Thymus (tissue), 14 donors: ENCODE measurements at places on chromosomes 5 and 9.

GRCh38 chr5:131532031-131532640 lies 102.9 kb downstream of the RAPGEF6 start:
- no peak for DNase-seq

DNA sequence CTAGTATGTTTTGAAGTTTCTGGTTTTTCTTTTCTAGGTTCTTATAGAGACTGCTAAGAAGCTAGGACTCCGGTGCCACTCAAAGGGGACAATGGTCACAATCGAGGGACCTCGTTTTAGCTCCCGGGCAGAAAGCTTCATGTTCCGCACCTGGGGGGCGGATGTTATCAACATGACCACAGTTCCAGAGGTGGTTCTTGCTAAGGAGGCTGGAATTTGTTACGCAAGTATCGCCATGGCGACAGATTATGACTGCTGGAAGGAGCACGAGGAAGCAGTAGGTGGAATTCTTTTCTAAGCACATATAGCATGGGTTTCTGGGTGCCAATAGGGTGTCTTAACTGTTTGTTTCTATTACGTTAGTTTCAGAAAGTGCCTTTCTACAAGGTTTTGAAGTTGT lies 52.2 kb downstream of the MTAP start:
- no peak for DNase-seq

DNA sequence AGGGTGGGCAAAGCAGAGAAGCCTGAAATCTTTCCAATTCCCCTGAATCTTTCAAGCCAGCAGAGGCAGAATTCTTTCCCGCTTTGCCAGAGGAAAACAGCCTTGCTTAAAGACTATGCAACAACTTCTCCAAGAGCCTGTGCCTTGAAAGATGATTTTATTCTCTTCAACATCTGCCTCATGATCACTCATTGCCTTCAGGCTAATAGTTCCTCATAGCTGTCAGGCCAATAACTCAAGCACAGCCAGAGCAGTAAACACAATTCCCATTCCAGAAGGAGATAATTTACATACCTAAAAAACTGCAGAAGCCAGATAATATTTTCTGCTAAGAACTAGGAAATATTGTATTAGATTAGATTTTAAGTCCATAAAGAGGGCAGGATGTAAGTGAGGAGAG lies 92.3 kb upstream of the PUM3 start:
- DNase-seq, result no peak

DNA sequence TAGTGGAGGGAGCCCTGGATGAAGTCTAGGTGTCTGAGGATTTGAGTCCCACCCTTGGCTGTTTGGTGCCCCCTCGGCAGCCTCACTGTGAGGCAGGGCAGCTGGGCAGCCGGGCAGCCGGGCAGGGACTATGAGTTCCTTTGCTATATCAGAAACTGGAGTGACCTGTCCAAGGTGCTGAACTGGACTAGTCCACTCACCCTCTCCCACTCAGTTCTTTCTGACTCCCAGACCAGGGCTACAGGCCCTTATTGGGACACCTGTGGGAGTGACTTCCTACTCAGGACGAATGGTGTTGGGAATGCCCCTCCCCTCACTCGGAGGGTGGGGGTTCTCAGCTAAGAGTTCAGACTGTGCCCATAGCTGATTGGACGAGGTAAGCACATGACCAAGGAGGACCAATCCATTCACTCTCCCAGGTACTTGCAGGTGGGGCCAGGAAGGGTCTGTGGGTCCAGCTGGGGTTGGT lies 34.1 kb upstream of the RAPGEF1 start:
- peak; percentile 51 for DNase-seq

GRCh38 chr5:78507531-78507930 lies 141.0 kb downstream of the LHFPL2 start:
- DNase-seq, result no peak

- no peak for DNase-seq
Measured at GRCh38 chr9:20692554-20692953, 8.5 kb downstream of the FOCAD start.

DNA sequence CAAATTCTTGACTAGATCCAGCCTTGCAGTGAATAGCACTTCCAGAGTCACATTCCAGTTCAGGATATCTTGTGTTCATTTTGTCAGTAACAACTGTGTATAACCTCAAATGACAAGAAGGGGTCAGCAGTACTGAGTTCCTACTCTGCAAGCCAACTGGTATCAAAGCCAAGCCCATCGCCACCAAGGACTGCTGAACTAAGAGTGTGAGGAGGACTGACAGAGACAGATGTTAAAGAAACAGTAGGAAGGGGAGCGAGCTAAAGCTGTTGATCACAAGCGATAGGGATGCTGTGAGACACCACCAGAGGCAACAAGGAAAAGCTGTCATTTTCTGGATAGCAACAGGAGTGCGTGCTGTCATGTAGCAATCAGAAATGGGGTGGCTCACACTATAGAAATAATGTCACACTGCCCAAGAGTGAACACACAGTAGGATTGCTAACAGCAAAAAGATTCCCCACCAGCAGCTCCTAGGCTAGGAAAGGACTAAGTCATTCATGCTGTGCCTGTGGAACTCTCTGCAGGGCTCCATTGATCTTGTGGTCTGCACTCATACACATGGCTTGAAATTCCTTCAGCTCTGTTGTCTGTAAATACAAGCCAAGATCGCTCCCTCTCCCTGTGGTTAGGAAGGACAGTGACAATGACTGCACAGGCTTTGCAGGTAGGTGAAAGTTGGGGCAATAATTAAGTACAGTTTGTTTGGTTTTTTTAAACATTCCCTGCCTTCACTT lies 658.6 kb downstream of the NR2F1-AS1 start:
- no peak for DNase-seq

GRCh38 chr5:167578977-167579692 lies 712.3 kb upstream of the WWC1 start:
- no peak for DNase-seq

DNA sequence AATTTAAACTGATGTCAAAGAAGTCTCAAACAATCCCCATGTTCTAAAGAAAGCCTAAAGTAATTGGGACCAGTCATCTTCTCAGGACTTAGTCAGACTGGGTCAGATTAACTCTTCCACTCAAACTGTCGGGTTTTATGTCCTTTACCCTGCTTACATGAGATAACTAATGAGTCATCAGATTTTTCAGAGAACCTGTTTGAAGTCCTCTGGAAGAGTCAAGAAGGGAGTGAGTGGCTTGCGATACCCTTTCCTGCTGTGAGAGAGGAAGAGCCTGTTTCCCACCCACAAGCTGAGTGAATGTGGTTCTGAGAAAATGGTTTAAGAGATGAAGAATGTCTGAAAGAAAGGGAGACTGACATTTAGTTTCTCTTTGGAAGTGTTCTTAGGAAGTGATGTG lies 1866.7 kb upstream of the C9orf72 start:
- DNase-seq, result no peak

- DNase-seq, result no peak
Measured at GRCh38 chr9:69820955-69821788, 555 bp downstream of the CFAP95 start.
